Cerebellar nuclear complex (tissue), 1 donor: ENCODE measurements at places on chromosomes 2 and 18.

GRCh38 chr2:42371611-42372473 lies 10.8 kb upstream of the COX7A2L start:
- DNase-seq: no peak

- no peak for DNase-seq
These were observed 96.1 kb upstream of the CSRNP3 start for GRCh38 chr2:165373278-165374010.

DNA sequence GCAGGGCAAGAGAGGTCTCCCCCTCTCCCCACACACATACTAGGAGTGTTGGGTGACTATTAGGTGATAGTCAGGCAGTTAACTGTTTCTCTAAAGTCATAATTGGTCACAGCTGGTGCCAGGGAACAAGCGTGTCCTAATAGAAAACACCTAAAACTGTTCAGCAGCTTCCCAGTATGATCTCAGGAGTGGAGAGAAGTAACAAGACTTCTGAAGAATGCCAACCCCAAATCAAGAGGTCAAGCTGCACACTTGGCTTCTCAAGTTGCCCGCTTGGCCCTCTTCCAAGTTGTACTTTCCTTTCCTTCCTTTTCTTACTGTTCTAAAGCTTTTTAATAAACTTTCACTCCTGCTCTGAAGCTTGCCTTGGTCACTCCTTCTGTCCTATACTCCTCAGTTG lies 22.4 kb upstream of the STAT1 start:
- DNase-seq: no peak

GRCh38 chr2:71861186-71862160 lies 286.2 kb downstream of the CYP26B1 start:
- no peak for DNase-seq

GRCh38 chr2:151805961-151806360 lies 22.3 kb downstream of the ARL5A start:
- DNase-seq: no peak

DNA sequence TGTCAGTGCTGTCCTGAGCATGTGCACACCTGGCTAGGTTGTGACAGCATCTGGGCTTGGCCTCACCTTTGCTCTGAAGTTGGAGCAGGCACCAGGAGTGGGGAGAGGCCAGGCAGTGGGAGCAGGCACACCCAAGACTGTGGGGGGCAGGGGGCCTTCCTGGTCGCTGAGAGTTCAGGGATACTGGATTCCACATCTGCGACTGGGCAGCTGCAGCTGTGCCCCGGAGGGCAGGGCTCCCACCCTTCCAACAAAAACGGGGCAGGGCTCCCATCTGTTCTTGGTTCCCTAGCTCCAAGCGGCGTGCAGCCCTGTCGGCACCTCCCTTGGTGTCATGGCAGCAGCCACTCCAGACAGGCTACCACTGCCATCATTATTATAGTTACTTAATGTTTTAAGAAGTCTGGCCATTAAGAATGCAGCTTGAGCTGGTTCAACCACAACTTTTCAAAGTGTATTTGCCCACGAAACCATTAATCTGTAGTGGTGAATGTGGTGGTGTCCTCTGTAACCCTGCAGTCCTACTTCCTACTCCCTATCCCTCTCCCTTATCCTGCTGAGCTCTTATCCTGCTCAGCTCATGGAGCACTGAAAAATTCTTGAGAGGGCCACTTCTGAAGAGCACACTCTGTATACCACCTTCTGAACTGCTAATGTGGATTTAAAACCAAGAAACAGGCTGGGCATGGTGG lies 48.0 kb upstream of the RAB1A start:
- no peak for DNase-seq
